ENCODE measurements at places on chromosomes 3 and 15. TPM values are rescaled to one million over a fixed set of nuclear protein-coding genes. Genes with fewer than 3 reads are reported as not detected.
A peak's percentile ranks its signal among the peaks of the same experiment; 100 is the strongest.

GRCh38 chr3:101836652-101837598 lies 12.4 kb upstream of the NFKBIZ start:
- H3K36me3 ChIP-seq, result no peaks in the 10 kb centered on the region
- H3K27me3 ChIP-seq, result no peaks in the 10 kb centered on the region
- DNase-seq, result no peak
- peaks cover 3% of the 10 kb centered on the region for H3K4me1 ChIP-seq
- H3K4me3 ChIP-seq, result no peak overlapping the region

The PP2D1 gene
- total RNA-seq, result not detected

The LIPC gene
- 17.6 TPM for total RNA-seq

- H3K36me3 ChIP-seq, result no peaks in the 10 kb centered on the region
- DNase-seq, result no peak
- H3K27ac ChIP-seq, result no peak overlapping the region
Measured at GRCh38 chr3:154931484-154931883, 148.6 kb upstream of the MME start.

DNA sequence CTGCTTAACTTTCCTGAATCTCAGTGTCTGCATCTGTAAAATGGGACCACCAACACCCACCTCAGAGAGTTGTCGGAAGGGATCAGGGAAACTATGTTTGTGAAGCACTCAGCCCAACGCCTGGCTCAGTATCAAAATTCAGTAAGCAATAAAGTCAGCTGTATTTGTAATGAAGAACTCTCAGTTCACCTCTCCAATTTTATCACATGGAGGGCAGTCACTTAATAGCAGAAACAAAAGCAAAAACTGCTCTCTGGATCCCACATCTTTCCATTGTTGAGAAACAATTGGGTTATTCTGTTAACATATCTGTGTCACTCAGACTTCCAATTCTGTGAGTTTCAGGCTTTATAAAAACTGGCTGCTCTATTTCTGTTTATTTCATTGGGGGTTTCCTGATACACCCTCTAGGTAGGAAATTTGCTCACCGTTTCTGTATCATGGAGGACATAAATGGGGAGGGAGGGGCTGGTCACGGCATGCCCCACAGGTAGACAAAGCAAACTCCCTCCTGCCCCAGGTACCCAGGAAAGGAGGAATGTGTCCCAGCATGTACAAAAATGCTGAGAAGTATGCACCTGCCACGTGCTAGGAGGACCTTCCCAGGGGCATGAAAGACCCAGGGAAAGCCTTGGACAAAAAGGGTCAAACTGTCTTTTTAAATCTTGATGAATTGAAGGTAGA lies 81.4 kb upstream of the LMOD3 start:
- no peak overlapping the region for H3K4me3 ChIP-seq
- no peak for DNase-seq
- H3K36me3 ChIP-seq, result no peaks in the 10 kb centered on the region
- peak overlapping the region; percentile 79 for H3K27ac ChIP-seq
- H3K27me3 ChIP-seq, result no peaks in the 10 kb centered on the region

GRCh38 chr3:45776611-45777010 lies 19.7 kb downstream of the SLC6A20 start:
- no peak overlapping the region for H3K4me3 ChIP-seq
- DNase-seq, result no peak
- H3K4me1 ChIP-seq, result peaks cover 15% of the 10 kb centered on the region
- no peaks in the 10 kb centered on the region for H3K27me3 ChIP-seq
- no peaks in the 10 kb centered on the region for H3K36me3 ChIP-seq

The PRKAR2A gene
- total RNA-seq, result 56.3 TPM

The PLA1A gene
- 0.75 TPM for total RNA-seq

The GOLGA6B gene
- not detected for total RNA-seq

GRCh38 chr3:43632986-43633385 lies 11.2 kb upstream of the ANO10 start:
- no peaks in the 10 kb centered on the region for H3K27me3 ChIP-seq
- H3K4me3 ChIP-seq, result no peak overlapping the region
- no peaks in the 10 kb centered on the region for H3K4me1 ChIP-seq
- no peaks in the 10 kb centered on the region for H3K36me3 ChIP-seq
- DNase-seq, result no peak

- H3K27ac ChIP-seq, result no peak overlapping the region
- H3K4me1 ChIP-seq, result no peaks in the 10 kb centered on the region
- H3K27me3 ChIP-seq, result no peaks in the 10 kb centered on the region
- no peaks in the 10 kb centered on the region for H3K36me3 ChIP-seq
- no peak for DNase-seq
Measured at GRCh38 chr15:25587616-25588340, 149.0 kb upstream of the UBE3A start.

The RPP14 gene
- total RNA-seq, result 24.7 TPM
